ENCODE measurements at places on chromosomes 5 and 9.
A peak's percentile ranks its signal among the peaks of the same experiment; 100 is the strongest.

DNA sequence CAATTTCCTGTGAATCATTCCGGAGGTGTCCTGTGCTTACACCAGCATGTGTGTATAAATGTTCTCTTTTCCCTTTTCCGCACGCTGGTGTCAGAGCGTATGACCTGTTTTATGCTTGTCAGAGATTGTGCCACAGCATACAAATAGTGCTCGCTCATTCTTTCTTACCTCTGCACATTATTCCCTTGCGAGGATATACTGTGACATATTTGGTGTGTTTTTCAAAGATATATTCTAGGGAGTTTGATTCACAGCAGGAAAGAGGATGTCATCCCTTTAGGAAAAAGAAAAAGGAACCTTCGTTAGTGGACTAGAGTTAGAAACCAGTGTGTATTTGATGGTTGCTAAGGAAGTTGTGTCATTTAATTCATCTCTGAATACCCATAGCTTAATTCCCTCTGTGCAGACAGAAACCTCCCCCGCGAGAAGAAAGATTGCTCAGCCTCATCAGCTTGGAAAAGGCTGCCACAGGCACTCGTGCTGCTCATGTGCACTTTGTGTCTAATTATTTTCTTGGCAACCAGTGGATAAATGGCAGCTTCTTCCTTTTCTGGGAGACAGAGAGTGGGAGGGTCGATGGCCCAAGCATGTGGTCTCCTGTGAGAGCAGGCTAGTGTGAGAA lies 14.7 kb upstream of the CCIN start:
- DNase-seq, result no peak

- DNase-seq, result no peak
Measured at GRCh38 chr5:127028822-127029457, 1.4 kb downstream of the MARCHF3 start.

- no peak for DNase-seq
Measured at GRCh38 chr9:109817846-109818472, 38.0 kb downstream of the PALM2AKAP2 start.

DNA sequence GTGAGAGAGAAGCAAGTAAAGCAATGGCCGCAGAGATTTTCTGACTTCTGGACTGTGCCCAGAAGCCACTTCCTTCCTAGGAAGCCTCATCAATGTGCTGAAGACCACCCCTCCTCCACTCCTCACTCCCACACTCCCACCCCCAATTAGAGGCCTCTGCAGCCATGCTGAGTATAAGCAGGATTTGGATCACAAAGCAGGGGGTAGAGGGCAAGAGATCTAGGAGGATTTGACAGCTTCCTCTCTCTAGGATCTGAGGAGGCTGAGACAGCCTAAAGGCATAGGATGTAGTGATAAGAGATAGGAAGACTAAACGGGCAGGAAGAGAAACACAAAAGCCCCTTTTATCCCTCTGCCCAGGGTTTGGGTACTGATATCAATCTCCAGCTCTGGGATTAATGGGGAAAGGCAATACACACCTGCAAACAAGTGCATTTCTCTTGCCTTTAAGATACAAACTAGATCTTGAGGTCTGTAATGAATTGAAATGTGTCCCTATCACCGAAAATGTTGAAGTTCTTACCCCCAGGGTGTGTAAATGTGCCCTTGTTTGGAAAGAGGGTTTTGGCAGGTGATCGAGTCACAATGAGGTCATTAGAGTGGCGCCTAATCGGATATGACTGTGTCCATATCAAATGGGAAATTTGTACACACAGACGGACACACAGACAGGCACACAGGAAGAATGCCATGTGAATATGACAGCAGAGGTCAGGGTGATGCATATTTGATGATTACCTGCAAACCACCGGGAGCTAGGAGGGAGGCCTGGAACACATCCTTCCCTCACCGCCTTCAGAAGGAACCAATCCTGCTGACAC lies 28.5 kb downstream of the KCNV2 start:
- DNase-seq, result no peak

GRCh38 chr5:93886917-93887361 lies 145.5 kb upstream of the POU5F2 start:
- no peak for DNase-seq

DNA sequence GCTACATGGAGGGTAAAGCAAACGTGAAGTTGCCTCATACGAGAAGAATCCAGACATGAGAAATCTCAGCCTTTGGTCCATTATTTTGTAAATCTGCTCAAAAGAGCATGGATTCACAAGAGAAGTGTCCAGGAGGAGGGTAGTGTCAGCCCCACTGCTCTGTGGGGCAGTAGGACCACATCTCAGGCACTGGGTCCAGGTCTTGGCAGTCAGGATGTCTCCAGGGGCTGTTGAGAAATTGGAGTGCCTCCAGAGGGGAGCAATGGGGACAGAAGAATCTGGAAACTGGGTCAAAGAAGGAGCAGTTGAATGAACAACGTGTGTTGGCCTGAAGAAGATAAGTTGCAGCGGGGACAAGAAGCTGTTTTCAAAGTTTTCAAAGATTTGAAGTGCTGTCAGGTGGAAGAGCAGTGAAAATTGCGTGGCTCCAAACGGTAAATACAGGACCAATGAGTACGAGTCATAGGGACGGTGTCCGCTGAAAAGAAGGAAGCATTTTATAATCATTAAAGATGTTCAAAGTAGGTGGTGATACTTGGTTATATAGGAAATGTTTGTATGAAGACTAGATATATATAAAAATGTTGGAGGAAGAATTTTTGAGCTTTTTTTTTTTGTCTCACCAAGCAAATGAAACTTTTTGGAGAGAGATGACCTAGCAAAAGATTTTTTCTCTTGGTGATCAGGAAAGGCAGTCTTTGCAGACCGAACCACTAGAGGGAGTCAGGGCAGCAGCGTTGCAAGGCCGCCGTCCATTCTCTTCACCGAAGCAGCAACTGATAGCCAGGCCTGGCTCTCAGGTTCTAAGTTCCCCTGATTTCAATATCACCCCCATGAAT lies 57.1 kb upstream of the ZBED3 start:
- DNase-seq, result peak; percentile 7

DNA sequence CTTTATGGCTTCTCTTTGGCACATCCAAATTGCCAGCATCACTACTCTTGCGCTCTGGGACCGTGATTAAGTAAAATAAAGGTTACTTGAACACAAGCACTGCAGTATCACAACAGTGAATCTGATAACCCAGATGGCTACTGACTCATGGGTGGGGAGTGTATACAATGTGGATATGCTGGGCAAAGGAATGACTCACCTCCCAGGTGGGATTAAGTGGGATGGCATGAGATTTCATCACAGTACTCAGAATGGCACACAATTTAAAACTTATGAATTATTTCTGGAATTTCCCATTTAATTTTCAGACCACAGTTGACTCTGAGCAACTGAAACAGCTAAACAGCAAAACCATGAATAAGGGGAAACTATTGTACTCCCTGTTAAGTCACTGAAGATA lies 4.3 kb downstream of the GFM2 start:
- DNase-seq, result no peak

DNA sequence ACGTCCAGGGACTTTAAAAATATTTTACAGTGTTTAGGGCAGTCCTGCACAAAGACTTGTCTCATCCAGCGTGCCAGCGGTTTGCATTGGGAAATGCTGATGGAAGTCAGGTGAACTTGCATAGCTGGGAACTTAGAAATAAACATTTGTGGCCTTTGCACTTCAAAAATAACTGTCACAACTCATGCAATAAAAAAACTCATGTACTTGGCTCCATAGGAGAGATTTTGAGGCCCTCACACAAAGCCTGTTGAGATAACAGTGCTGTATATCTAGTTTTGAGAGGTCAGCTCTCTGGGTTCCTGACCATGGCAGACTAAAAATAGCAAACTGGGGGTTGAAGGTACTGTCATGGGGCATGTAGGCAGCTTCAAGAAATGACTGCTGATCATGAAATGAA lies 5.5 kb downstream of the COMMD10 start:
- DNase-seq, result no peak

- DNase-seq, result no peak
Measured at GRCh38 chr5:2432076-2432920, 319.2 kb downstream of the IRX2 start.

DNA sequence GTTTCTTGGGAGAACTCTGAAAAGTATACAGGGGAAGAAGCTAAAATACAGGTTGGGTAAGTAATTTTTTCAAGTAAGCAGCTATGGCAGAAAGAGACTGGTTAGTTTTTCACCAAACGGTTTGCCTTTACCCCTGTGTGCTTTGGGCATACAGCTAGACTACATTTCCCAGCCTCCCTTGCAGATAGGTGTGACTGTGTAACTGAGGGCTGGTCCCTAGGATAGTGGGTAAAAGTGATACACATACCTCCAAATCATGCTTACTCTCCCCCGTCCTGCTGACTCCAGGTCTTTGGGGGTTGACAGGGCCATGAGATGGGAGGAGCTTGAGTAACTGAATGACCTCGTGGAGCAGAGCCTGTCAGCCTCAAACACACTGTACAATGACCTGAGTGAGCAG lies 208.6 kb upstream of the GDNF start:
- DNase-seq, result no peak

GRCh38 chr5:139848508-139849100 lies 53.0 kb downstream of the PSD2 start:
- DNase-seq, result peak; percentile 10

- no peak for DNase-seq
Measured at GRCh38 chr5:160213537-160213936, 15.8 kb upstream of the FABP6 start.

DNA sequence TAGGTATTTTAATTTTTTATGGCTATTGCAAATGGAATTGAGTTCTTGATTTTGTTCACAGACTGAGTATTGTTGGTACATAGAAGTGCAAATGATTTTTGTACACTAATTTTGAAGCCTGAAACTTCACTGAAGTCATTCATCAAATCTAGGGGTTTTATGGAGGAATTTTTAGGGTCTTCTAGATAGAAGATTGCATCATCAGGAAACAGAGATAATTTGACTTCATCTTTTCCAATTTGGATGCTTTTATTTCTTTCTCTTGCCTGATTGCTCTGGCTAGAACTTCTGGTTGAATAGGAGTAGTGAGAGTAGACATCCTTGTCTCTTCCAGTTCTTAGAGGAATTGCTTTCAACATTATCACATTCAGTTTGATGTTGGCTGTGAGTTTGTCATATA lies 58.2 kb upstream of the SNCAIP start:
- no peak for DNase-seq

DNA sequence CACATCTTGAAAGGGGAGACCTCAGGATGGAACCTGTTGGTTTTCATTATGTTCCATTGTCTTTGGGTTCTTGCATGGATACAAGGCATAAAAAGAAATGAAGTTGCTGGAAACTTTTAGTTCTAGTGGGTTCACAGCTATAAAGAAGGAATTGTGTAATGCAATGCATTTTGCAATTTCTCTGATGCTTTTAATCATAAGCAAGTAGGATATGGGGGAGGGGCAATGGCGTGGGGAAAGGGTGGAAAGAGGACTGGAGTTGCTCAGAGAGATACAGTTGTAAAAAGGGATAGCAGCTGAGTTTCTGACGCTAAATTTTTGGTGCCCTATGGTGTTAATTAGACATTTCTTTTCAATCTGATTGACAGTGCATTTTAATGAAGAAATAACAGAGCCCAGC lies 88.6 kb upstream of the FANCC start:
- DNase-seq, result no peak

DNA sequence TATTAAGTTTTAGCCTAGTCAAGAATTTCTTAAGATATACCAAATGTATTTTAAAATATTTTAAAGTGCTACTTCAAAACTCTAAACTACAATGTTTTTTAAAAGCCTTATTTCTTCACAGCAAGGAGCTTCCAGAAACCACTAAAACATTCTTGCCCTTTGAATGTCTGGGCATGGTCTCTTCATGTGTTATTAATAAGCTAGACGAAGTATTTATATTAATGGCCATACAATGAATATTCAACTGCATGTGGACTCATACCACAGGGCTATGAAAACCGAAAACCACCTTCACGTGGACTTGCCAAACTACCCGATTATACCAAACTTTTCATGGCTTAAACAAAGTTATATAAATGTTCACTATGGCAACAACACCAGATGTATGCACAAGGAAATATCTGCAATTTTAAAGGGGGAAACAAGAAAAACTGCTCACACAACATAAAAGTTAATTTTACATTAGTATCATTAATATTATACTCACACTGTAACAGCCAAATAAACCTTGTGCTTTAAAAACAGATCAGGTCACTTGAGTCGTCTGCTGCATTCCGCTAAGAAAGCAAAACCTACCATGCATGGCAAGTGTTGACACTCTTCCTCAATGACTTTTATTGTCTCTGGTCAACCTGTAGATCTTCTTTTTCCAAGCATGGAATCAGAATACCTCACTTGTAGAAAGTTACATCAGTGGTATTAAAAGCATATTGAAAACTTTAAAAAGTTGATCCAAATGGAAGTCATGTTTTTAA lies 246.3 kb downstream of the BNC2 start:
- no peak for DNase-seq

DNA sequence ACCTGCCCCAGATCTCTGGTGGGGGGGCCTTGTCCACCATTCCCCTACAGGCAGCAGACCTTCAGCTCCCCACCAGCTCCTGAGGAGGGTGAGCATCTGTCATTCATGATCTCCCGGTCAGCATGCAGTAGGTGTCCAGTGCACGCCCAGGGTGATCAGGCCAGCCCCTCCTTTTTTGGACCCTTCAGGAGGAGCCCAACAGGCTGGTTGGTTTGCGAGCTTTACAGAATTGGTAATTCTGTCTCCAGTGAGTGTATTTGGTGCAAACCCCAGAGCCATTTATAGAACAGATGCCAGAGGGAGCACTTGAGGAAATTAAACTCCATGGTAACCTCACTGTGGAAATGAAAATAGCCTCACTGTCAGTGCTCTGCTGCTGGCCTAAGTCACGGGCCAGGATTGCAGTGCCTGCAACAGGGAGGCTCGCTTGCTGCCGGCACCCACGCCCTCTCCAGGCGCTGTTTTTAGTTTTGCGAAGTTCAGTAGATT lies 23.4 kb downstream of the WNK2 start:
- DNase-seq, result no peak

GRCh38 chr5:38816083-38817030 lies 29.5 kb upstream of the OSMR start:
- no peak for DNase-seq

DNA sequence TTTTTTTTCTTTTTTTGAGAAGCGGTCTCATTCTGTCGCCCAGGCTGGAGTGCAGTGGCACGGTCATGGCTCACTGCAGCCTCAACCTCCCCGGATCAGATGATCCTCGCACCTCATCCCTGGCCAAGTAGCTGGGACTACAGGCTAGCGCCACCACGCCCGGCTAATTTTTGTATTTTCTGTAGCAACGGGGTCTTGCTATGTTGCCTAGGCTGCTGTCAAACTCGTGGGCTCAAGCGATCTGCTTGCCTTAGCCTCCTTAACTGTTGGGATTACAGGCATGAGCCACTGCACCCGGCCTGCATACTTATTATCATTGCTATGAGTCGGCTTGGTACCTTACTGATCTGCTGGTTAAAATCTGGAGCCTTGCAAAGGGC lies 790 bp upstream of the IARS1 start:
- no peak for DNase-seq

GRCh38 chr5:79258801-79259200 lies 22.9 kb downstream of the JMY start:
- DNase-seq, result no peak
